ENCODE measurements at places on chromosomes 2 and 18. TPM values are rescaled to one million over a fixed set of nuclear protein-coding genes. Genes with fewer than 3 reads are reported as not detected.

CRACDL gene
- 29.6 TPM for total RNA-seq

TP53I3 gene
- 21.4 TPM for total RNA-seq

PSMG2 gene
- total RNA-seq = 107 TPM

HJURP gene
- total RNA-seq = 109 TPM

ELOA2 gene
- not detected for total RNA-seq

AGXT gene
- not detected for total RNA-seq

PROKR1 gene
- total RNA-seq = not detected

ZBTB14 gene
- total RNA-seq = 14.2 TPM

GDF7 gene
- 0.04 TPM for total RNA-seq

TFPI gene
- 35.5 TPM for total RNA-seq

NTSR2 gene
- total RNA-seq = not detected

SALL3 gene
- total RNA-seq = not detected

MEX3C gene
- 26.2 TPM for total RNA-seq

DIPK1C gene
- total RNA-seq = not detected

DSG3 gene
- 0.13 TPM for total RNA-seq

KCNIP3 gene
- total RNA-seq = 3.5 TPM

EIF5B gene
- total RNA-seq = 53.4 TPM

C2orf80 gene
- total RNA-seq = not detected

OSBPL6 gene
- total RNA-seq = 3.5 TPM

TRIM43 gene
- not detected for total RNA-seq
